ENCODE measurements at places on chromosomes 2 and 18.

DNA sequence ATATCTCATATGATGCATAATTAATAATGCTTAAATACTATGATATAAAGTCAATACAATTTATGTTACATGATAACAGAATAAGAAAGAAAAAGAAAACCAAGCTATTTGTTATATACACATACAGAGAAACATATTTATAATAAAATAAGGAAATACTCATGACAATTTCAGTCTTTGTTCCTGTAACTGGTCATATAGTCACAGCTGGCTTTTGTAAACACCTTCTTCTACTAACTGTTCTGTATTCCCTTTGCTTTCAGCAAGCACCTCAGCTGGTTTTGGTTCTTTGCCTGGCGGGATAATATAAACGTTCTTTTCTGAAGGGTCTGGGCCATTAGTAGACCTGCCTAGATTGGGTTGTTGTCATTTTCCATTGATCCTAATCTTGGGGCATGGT is 158.5 kb downstream of the COPS8 start:
- DNase-seq, result no peak

- no peak for DNase-seq
Measured at GRCh38 chr2:168500516-168500915, 44.4 kb downstream of the CERS6 start.

- DNase-seq, result no peak
Measured at GRCh38 chr18:47992976-47993375, 62.5 kb upstream of the SMAD2 start.

DNA sequence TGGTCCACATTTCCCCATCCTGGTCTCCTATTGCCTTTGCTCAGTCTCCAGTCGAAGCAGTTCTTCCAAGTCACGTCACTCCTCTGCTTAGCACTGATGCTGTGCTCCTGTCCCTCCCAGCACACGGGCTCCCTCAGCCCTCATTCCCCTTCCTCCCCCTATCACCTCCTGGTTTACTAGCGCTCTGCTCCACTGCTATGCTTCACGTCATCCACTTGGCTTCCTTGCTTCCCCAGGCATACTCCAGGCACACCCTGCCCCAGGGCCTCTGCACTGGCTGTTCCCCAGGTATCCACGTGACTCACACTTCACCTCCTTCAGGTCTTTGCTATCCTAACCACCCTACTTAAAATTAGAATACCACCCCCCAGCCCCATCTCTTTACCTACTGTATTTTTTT is 269.3 kb downstream of the GLI2 start:
- no peak for DNase-seq

GRCh38 chr2:144426981-144427479 is 92.9 kb downstream of the ZEB2 start:
- no peak for DNase-seq

DNA sequence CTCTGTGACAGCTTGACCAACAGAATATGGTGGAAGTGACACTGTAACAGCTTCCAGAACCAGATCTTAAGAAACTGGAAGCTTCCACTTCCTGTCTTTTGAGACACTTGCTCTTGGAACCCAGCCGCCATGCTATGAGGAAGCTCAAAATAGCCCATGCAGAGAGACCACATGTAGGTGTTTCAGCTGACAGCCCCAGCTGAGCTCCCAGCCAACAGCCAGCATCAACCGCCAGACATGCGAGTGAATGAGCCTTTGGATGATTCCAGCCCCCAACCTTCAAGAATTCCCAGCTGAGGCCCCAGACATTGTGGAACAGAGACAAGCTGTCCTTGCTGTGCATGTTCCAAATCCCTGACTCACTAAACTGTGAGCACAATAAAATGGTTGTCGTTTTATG is 27.9 kb downstream of the ACVR1 start:
- DNase-seq, result no peak

DNA sequence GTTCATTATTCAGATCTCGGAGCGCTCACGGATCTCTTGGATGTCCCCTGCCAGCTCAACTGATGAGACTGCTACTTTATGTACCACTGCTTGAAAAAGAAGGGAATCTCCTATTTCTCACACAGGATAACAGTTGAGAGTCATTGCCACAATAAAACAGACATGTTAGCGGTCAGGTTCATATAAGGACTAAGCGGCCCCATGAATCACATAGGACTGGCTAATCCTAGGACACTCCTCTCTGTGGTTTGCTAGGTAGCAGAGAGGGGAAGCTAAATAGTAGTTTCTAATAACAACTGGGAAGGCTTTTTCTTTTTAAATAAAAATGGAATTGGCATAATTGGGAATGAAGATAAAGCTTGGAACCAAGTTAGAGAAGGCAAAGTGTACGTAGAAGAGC is 15.9 kb upstream of the TGFA start:
- DNase-seq, result no peak

DNA sequence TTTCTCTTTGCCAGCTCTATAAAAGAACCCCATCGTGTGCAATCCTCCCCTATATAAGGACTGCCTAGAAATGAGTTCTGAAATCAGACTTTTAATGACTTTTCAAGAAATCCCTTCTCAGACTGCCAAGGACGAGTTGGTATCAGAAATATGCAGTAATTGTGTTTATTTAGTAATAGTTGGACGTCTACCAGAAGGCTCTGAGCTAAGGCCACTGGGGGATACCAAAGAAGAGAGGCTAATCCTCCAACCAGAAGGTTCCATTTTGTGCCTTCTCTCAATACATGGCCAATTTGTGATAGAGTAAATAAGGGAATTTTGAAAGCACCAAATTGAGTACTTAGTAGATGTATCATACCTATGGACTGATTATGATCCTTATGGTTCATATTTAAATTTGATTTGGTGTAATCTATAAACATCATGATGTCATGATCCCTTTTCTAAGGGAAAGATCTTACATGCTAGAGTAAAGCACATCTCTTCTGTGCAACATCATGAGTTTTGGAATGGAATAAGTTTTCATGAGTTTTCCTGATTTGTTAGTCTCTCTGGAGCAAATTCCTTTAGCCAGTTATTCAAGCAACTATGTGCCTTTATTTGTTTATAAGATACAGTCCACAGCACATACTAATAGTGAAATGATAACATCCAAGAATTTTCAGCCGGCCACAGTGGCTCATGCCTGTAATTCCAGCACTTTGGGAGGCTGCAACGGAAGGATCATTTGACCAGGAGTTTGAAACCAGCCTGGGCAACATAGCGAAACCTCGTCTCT is 82.2 kb upstream of the LTBP1 start:
- DNase-seq, result no peak
